ENCODE measurements at places on chromosomes 7 and 10. TPM values are rescaled to one million over a fixed set of nuclear protein-coding genes. Genes with fewer than 3 reads are reported as not detected.

The CLEC5A gene
- not detected for total RNA-seq

The PON1 gene
- not detected for total RNA-seq

The GRID2IP gene
- 0.14 TPM for total RNA-seq

The ERVW-1 gene
- not detected for total RNA-seq

The DOCK1 gene
- 95.3 TPM for total RNA-seq

The TAS2R41 gene
- not detected for total RNA-seq

The KCND2 gene
- not detected for total RNA-seq

The NKX2-3 gene
- not detected for total RNA-seq

The MICALL2 gene
- 6.2 TPM for total RNA-seq

The VSIR gene
- total RNA-seq = 9.8 TPM

The SYT15B gene
- not detected for total RNA-seq
